Mesenteric fat pad (tissue), 1 donor: ENCODE measurements at places on chromosomes 2 and 18. TPM values are rescaled to one million over a fixed set of nuclear protein-coding genes. Genes with fewer than 3 reads are reported as not detected.

- no peak for DNase-seq
Observed at GRCh38 chr2:60867848-60868247, 13.5 kb upstream of the REL start.

DNA sequence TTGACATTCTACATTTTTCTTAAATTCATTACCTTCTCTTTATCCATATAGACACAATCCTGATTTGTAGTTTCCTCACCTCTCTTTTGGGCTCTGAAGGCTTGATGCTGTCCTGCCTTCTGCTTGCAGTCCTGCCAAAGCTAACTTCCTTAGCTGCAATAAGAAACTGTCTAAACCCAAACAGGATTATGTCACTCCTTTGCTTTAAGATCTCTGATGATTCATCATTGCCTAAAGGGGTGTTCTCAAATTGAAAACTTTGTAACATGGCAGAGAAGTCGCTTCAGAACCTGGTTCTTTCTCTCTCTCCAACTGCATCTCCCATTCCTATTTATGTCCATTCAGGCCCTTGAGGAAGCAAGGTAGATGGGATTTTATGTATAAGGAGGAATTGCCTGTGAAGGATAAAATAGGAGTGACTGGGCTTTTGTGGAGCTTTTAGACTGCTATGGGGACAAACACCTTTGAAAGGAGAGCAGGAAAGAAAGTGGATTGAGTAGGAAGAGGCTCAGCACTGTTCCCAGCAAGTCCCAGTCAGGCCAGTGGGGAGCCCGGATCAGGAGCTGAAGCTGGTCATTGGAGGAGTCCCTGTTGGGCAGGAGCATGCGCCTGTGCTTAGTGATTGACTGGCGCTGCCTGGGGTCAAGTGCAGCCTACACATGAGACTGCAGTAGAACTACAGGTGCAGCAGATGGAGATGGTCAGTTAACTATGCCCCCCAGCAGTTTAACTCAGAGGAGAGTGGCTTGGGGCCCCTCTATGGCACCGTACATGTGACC lies 390.6 kb downstream of the CTNNA2 start:
- no peak for DNase-seq

DNA sequence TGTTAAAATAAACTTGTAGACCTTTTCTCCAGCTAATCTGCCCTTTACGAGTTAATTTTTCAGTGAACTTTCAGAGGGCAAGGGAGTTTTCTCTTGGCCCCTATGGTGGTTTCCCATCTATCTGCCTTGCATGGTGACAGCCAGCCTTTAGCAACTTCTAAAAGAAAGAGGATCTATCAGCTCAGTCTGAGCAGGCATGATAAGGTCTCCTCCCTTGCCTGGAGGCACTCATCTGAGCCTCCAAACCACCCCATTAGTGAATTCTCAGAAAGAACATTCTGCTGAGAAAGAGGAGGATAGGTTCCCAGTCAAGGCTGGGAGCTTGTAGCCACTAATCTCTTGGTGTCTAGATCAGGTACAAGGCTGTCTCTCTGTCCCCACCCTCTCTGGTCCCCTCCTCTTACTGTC lies 10.7 kb upstream of the GYPC start:
- no peak for DNase-seq

- no peak for DNase-seq
Observed at GRCh38 chr18:50051288-50051687, 143.7 kb downstream of the MYO5B start.

DNA sequence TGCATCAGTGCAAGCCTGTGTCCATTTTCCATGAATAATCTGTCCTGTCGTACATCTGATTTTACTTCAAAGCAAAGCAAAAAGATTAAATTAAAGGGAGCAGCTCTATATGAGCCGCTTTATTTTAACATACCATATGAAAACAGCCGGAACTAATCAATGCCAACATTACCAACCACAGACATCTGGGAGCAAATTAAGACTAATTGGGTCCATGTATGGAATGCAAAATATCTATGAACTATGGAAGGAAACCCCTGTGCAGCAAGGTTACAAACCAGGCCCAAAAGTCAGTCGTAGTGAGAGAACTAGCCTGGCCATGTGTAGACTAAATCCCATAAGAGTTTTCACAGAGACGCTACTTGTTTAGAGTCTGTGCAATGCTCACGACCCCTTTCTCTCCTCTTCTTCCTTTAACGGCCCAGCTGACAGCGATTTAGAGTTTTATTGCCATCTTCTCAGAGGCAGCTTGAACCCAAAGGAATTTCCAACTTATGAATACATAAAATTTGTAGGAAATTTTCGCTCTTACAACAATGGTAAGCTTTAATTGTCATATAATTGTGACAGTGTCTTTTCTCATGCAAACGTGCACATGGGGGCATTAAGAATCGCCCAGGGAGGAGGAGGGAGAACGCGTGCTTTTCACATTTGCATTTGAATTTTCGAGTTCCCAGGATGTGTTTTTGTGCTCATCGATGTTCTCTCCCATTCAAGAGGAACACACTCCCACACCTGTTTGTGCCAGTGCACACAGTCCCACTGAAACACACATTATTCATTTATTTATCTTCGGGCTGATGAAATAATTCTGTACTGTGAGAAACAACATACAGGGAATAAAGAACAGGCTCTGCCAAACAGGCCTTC lies 52.9 kb upstream of the RPL31 start:
- peak; percentile 3 for DNase-seq

GRCh38 chr2:197211881-197212342 lies 98.7 kb downstream of the ANKRD44 start:
- no peak for DNase-seq

GRCh38 chr18:29979881-29980280 lies 1062.7 kb downstream of the DSC3 start:
- no peak for DNase-seq

DNA sequence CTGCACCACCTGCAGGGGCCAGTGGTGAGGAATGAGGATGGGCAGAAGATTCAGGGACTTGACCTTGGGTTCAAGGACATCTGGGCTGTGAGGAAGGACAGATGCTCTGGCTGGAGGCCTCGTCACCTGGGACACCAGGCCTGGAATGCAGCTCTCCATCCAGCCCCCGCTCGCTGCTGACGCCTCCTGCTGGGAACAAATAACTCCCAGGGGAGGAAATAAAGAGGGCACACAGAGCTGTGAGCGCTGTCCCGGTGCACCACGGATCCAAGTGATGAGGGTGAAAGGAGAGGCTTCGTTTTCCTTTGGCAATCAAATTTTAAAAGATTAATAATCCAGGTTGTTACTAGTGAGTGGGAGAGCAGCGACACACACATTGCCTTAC lies 368.0 kb upstream of the MYT1L start:
- no peak for DNase-seq

DNA sequence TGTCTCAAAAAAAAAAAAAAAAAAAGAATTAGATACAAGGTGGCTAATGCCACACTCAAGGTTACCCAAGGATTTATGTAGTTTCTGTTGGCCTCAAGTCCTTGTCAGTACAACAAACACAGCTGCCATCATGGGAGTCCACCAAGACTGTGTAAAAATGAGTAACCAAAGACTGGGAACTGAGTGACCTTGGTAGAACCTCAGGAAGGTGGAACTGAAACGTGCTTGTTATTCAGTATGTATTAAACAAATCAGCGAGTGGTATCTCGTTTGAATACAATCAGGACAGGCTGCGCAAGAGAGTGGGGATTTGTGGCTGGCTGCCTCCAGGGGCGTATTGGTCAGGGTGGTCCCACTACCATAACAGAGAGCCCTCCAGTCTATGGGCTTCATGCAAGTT lies 1.6 kb upstream of the SFTPB start:
- no peak for DNase-seq

- DNase-seq: no peak
Observed at GRCh38 chr2:120317180-120317533, 28.8 kb upstream of the INHBB start.

DNA sequence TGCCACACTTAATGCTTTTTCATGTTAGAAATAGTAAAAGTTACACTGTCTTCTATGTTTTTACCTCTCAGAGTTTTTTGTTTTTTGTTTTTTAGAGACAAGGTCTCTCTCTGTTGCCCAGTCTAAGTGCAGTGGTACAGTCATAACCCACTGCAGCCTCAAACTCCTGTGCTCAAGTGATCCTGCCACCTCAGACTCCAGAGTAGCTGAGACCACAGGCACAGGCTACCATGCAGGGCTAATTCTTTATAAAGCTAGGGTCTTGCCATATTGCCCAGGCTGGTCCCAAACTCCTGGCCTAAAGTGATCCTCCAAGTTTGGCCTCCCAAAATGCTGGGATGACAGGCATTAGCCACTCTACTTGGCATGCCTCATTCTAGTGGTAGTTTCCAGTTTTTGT lies 33.1 kb downstream of the GLS start:
- DNase-seq: no peak

GRCh38 chr2:61670591-61671501 lies 132.7 kb upstream of the XPO1 start:
- DNase-seq: no peak

- no peak for DNase-seq
Observed at GRCh38 chr2:200320344-200320743, 13.9 kb downstream of the SPATS2L start.

DNA sequence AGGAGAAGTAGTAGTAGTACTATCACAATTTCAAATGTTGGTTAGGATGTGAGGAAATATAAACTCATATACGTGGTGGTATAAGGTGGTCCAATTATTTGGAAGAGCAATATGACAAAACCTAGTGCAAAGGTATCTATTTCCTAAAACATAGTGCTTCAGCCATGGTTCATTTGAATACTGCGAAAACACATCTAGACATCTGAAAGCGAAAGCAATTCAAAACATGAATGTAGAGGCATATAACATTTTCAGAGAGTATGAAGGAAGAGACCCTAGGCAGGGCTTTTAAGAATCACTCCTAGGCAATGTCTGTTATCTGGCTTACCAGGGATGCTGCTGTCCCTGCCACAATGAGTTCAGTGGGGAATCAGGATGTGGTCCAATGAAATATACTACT lies 1085.8 kb downstream of the TDRD15 start:
- no peak for DNase-seq

GRCh38 chr18:26809346-26809745 lies 56.2 kb downstream of the AQP4 start:
- no peak for DNase-seq

- no peak for DNase-seq
Observed at GRCh38 chr2:209593930-209594329, 170.1 kb downstream of the MAP2 start.

- DNase-seq: no peak
Observed at GRCh38 chr2:130824492-130825061, 12.1 kb upstream of the ARHGEF4 start.

DNA sequence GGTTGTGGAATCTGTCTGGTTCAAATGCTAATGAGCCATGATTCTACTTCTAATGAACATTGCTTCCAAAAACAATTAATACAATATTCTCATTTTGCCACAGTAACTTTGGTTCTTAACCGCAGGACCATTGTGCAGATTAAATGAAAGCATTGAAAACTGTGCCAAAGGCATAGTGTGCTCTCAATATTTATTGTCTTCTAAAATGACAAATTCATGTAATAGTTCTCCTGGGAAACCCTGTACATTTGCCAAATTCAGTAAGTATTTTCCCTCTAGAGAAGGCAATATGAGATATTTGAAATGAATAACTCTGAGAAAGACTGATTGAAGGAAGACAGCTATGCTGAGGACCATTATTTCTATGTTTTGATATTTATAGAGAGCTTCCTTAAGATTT lies 246.3 kb downstream of the CCDC102B start:
- no peak for DNase-seq

- no peak for DNase-seq
Observed at GRCh38 chr18:36017232-36017631, 44.8 kb downstream of the RMP24 start.

GRCh38 chr2:45814951-45815621 lies 163.6 kb downstream of the PRKCE start:
- no peak for DNase-seq

DNA sequence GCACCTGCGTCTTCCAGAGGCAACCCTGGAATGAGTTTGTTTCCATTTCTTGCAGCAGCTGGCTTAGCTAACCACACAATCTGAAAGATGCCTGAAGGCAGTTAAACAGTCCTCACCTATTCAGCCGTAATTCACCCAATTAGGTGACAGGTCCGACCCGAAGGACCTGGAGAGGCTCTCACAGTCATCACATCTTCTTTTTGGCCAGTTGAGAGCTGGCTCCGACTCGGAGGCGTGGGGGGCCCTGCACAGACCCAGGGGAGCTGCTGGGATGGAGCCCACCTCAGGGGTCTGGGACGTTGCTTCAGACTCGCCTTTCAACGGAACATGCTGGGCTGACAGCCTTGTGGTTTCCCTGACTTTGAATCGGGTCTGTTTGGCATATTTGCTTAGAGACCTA lies 187.3 kb downstream of the RTP5 start:
- DNase-seq: no peak

ANKRD30B gene
- 0.39 TPM for total RNA-seq

GCG gene
- not detected for total RNA-seq

TSPYL6 gene
- total RNA-seq: not detected

CRYBA2 gene
- not detected for total RNA-seq

TMEM163 gene
- total RNA-seq: 1.9 TPM

ERICH2 gene
- not detected for total RNA-seq

TACR1 gene
- total RNA-seq: 1.8 TPM

EVX2 gene
- not detected for total RNA-seq

GALNT14 gene
- 3.4 TPM for total RNA-seq

ACMSD gene
- total RNA-seq: not detected

ORC4 gene
- 30.8 TPM for total RNA-seq

DPP10 gene
- not detected for total RNA-seq

HOXD13 gene
- 1.1 TPM for total RNA-seq

PDE1A gene
- total RNA-seq: 7.1 TPM

KLF7 gene
- total RNA-seq: 68.9 TPM

SPR gene
- total RNA-seq: 38.6 TPM

KCNIP3 gene
- 3.8 TPM for total RNA-seq
